GM23248 (cell line): ENCODE measurements at places on chromosomes 16 and 17. TPM values are rescaled to one million over a fixed set of nuclear protein-coding genes. Genes with fewer than 3 reads are reported as not detected.

Gene ST6GALNAC1
- not detected in 2 replicates for total RNA-seq

Gene TBC1D3C
- total RNA-seq: not detected in 2 replicates

Gene ZNF778
- total RNA-seq: 3.6 and 16.6 TPM in 2 replicates

Gene KRTAP4-5
- not detected in 2 replicates for total RNA-seq

Gene CLDN7
- 4.5 and 5.4 TPM in 2 replicates for total RNA-seq

Gene ZCCHC14
- 5.4 and 6.3 TPM in 2 replicates for total RNA-seq

Gene PIK3R5
- total RNA-seq: 0.11 TPM in 1 of 2 replicates, not detected in the other

Gene HLF
- not detected in 2 replicates for total RNA-seq

- DNase-seq: no peak
Observed at GRCh38 chr17:33126086-33126485, 134.4 kb downstream of the SPACA3 start.

GRCh38 chr16:89099905-89100304, 6.3 kb downstream of the ACSF3 start:
- peak; percentile 47 for DNase-seq

- peak; percentile 7 for DNase-seq
Observed at GRCh38 chr16:24810951-24811843, 34.6 kb upstream of the SLC5A11 start.

DNA sequence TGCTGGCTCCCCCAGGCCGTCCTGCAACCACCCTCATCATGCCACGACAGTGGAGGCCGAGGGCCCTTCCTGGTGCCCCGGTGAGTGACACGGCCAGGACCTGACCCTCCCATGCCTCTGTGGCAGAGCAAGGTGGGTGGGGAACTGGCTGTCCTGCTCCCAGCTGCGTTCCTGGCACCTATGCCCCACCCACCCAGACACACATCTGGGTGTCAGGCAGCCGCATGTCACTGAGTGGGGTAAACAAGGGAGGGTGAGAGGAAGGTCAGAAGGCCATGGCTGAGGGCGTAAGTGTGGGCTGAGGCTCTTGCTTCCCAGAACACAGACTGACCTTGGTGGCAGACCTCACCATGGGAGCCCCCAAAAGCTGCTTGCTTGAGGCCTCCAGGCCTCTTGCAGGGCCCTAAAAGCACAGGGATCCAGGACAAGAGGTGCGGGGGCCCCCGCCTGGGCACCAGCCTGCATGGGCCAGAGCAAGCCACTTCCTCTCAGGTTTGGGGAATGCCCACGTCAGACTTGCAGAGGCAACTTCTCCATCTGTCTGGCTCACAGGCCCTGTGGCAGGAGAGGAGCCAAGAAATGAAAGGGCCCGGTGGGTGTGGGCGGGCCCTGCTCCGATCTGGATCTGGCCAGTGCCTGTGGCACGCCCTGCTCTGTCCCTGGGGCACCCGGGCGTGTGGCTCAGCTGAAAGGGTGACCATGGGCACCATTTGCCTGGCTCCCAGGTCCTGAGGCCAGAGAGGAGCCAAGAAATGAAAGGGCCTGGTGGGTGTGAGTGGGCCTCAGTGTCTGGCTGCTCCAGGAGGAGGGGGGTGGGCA, 3.9 kb upstream of the CCDC57 start:
- peak; percentile 95 for DNase-seq

- no peak for DNase-seq
Observed at GRCh38 chr17:72063756-72064450, 56.9 kb upstream of the SOX9 start.

GRCh38 chr17:28912281-28912937, 9.5 kb upstream of the DHRS13 start:
- peak; percentile 40 for DNase-seq

- peak; percentile 90 for DNase-seq
Observed at GRCh38 chr16:1492923-1493745, at the start of gene TELO2. TELO2 (plus strand) TSS chr16:1493360; CDS start chr16:1494282, 922 bp downstream.
